ENCODE measurements at places on chromosomes 13 and 19.

- no peak for DNase-seq
Measured at GRCh38 chr13:57558051-57558467, 73.5 kb upstream of the PCDH17 start.

DNA sequence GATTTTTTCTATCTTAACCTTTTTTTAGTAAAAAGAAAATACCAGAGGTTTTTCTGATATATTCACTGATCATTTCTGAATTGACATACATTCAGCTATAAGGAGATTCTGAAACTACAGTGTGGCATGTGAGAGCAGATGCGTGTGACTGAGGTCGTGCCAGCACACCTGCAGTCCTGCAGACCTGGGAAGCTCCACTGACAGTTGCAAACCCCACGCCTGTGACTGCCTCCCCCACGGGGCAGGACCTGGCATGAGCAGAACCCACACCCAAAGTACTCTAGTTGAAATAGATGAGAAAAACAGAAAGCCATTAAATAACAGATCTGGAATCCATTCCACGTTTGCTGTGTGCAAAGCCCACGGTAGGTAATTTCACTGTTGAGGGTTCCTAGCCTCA is 80.7 kb downstream of the TEX29 start:
- no peak for DNase-seq

DNA sequence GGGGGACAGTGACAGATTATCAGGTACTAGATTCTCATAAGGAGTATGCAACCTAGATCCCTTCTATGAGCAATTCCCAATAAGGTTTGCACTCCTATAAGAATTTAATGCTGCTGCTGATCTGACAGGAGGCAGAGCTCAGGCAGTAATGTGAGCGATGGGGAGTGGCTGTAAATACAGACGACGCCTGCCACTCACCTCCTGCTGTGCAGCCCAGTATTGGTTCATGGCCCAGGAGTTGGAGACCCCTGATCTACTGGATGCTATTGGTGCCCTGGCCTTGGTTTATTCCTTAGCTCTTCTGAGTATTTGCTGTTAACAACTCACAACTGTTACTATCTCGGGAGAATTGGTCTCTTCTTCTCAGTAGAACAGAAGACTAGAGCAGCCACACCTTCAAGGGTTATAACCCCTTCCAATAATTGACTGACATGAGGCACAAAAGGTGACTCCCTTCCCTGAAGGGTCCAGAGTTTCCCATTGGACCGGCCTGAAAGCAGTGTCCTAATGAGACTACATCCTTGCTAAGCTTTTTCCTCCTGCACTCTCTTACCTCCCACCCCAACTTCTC is 35.0 kb upstream of the RBM26 start:
- DNase-seq: no peak

DNA sequence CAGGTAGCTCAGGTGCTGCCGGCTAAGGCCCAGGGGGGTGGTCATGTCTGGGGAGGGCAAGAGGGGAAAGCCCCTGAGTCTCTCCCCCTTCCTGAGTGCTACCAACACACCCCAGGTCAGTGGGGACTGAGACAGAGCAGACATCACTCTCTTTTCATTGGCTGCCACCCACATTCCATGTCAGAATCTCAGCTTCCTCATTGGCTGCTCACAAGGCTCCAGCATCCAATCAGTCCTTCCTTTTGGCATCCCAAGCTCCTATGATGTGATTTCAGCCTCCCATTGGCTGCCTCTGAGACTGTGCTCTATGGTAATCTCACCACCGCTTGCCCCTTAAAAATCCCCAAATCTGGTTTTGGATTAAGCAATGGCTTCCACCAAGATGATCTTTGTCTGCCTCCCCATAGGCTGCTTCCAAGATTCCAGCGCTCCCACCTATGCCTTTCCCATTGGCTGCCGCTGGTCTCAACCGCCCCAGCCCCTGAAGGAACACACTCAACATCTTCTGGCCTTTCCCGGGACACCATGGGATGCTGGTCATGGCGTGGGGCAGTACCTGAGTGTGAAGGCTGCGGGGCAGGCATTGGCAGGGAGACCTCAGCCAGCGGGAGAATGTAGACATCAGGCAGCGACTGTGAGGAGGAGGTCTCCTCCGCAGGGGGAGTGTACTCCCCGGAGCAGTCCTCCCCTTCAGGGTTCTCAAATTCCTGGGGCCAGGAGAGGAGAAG is 2.0 kb downstream of the LMTK3 start:
- no peak for DNase-seq

GRCh38 chr13:48185018-48185417 is 48.0 kb upstream of the ITM2B start:
- no peak for DNase-seq

DNA sequence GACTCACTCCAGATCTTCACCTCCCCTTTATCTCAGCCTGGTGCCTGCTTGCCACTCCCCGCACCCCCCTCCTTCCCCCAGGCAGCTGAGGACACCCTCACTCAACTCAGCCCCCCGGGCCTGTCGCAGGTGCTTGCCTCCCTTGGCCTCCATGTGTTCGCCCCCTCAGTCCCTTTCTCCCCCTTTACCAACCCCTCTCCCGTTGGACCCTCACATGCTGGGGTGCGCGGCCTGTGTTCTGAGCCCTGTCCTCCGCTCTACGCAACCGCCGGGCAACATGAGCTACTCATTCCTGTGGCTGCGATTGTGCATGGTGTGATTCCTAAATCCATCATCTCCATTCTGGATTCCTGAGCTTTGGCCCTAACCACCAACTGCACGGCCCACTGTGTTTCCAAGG is 5.1 kb downstream of the CHERP start:
- no peak for DNase-seq

GRCh38 chr13:87331178-87331577 is 340.0 kb upstream of the SLITRK5 start:
- DNase-seq: no peak

GRCh38 chr13:110291286-110291685 is 15.7 kb downstream of the COL4A1 start:
- DNase-seq: no peak

GRCh38 chr13:29901710-29902631 is 51.6 kb upstream of the UBL3 start:
- DNase-seq: peak; percentile 8

- no peak for DNase-seq
Measured at GRCh38 chr13:26653310-26653709, 95.8 kb downstream of the WASF3 start.

DNA sequence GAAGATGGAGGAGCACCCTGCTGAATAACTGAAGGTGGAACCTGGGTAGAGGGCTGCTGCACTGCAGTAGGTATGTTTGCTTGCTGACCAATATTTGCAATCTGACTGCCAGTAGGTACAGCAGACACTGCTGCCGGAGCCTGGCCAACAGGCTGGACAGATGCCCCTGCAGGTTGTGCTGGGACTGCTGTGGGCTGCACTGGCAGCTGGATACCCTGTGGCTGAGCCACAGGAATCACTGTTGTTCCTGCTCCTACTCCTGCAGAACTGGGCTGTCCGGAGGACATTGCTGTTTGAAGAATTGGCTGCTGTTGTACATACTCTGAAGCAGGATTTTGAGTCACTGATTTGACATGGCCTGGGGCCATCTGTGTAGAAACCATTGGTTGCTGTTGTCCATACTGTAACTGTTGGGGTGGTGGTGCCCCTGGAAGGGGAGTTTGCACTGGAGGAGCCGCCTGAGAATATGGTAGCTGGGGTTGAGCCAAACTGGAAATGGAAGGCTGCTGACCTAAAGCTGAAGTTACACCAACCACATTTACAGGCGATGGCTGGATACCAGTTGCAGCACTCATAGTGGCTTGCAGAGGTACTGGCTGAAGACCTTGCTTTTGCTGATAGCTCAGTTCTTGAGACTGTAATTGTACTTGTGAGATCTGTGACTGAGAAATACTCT is 2.2 kb downstream of the TSC22D1 start:
- DNase-seq: no peak

- DNase-seq: no peak
Measured at GRCh38 chr13:29936051-29936813, 85.8 kb upstream of the UBL3 start.

DNA sequence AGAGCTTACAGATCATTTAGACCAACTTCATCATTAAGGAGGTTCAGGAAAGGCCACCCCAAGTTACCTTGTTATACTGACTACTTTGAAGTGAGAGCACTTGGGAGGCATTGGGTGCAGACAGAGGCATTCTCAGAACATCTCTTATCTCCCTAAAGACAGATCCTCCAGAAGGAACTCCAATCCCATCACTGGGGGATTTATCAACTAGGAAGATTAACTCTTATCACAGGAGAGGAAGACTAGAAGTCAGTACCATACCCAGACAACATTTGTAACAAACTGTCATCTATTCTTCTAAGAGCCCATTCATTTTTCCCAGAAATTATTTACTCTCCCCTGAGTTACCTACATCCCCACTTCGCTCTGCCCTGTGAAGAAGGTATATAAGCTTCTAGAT is 5.8 kb upstream of the RFXAP start:
- DNase-seq: no peak

DNA sequence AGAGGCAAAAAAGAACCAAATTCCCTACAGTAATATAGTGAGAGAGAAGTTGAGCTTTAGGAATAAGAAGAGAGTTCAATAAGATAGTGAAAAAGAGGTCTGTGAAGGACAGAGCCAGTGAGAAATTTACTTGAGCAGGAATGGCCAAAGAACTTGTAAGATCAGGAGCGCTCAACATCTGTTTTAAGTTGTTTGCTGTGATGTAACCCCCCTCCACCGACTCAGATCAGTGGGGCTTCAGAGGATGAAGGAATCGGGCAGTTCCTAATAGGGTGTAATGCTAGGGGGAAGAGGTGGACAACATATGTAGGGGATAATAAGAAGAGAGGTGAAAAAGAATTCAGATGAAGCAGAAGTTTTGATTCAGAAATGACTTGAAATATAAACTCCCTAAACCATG is 85.3 kb upstream of the FNDC3A start:
- DNase-seq: no peak

GRCh38 chr19:29624489-29625185 is 18.6 kb downstream of the POP4 start:
- no peak for DNase-seq

DNA sequence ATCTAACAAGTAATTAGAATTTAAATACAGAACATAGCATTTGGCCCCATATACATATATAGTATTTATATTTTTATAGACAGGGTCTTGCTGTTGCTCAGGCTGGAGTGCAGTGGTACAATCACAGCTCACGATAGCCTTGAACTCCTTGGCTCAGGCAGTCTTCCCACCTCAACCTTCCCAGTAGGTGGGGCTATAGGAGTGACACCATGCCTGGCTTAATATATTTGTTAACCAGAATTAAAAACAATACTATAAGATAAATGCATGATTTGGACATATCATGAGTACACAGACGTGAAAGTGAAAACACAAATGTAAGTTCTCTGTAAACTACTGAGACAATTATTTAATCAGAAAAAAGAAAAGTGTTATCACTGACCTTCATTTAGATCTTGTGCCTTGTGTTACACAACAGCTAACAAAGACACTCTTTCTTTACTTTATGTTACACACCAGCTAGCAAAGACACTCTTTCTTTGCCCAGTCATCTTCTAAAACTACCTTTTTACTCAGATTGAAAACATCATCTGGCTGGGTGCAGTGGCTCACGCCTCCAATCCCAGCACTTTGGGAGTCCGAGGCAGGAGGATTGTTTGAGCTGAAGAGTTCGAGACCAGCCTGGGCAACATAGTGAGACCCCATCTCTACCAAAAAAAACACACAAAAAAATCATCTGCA is 22.6 kb downstream of the CARS2 start:
- no peak for DNase-seq

DNA sequence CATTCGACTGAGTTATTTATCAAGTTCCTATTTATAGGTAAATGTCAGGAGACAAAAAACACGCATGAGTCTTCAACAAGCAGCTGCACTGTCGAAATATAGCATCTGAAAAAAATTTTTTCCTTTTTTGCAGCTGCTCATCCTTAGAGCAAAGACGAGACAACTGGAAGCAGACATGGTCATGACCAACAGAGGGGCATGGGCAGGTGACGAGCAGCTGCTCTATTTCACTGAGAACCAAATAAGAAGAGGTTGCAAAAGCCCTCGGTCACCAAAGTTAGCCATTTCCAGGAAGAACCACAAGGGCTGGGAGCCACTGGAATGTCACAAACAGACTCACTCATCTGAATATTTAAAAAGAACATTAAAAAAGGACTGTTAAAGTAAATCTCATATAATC is 22.2 kb downstream of the SOHLH2 start:
- DNase-seq: no peak

GRCh38 chr13:111484141-111484925 is 163.9 kb downstream of the TEX29 start:
- DNase-seq: no peak

DNA sequence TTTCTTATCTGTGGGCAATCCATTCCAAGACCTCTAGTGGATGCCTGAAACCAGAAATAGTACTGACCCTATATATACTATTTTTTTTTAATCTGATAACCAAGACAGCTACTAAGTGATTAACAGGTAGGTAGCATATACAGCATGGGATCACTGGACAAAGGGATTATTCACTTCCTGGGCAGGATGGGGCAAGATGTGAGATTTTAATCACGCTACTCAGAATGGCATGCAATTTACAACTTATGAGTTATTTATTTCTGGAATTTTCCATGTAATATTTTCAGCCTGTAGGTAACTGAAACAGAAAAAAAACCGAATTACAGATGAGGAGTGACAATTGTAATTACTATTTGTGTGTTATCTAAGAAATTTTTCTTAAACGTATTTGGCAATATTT is 41.2 kb downstream of the ZIC2 start:
- no peak for DNase-seq

- DNase-seq: no peak
Measured at GRCh38 chr13:114071410-114071809, 61.0 kb downstream of the RASA3 start.

GRCh38 chr19:48644839-48645619 is 958 bp downstream of the CA11 start:
- DNase-seq: peak; percentile 35

DNA sequence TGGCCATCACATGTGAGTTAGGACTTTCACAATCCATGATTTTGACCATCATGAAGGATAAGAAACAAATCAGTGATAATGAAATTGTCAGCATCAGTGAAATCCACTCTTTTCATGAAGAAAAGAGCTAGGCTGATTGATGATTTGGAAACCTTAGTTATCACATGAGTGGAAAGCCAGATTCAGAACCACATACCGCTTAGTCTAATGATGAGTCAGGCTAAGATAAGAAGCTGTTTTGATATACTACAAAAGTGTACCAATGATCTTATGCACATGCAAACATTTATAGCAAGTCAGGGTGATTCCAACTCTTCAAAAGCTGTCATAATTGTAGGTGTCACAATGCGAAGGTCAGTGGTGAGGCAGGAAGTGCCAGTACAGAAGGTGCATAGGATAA is 519.3 kb downstream of the GPC6 start:
- no peak for DNase-seq

GRCh38 chr13:52359534-52359933 is 46.4 kb downstream of the THSD1 start:
- no peak for DNase-seq

GRCh38 chr19:10764340-10764894 is 46.5 kb downstream of the DNM2 start:
- DNase-seq: no peak

DNA sequence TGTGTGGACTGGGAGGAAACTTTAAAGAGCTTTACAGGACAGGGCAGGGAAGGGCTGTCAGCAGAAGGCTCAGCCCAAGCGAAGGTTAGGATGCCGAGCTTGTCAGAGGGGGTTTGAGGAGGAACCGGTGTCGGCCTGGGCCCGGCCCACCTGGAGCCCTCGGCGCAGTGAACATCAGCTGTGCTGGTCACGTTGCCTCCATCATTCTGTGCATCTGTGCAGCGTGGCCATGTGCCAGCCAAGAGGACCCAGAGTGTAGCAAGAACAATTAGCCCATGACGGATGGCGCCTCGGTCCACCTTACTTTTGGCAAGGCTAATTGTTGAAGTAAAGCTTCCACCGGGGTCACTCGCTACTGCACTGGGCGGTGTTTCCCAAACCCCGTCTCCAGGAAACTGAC is 161.4 kb downstream of the PTPRS start:
- DNase-seq: no peak

All from T1000 (cell line).